ENCODE measurements at places on chromosomes 3 and 15. TPM values are rescaled to one million over a fixed set of nuclear protein-coding genes. Genes with fewer than 3 reads are reported as not detected.

DNA sequence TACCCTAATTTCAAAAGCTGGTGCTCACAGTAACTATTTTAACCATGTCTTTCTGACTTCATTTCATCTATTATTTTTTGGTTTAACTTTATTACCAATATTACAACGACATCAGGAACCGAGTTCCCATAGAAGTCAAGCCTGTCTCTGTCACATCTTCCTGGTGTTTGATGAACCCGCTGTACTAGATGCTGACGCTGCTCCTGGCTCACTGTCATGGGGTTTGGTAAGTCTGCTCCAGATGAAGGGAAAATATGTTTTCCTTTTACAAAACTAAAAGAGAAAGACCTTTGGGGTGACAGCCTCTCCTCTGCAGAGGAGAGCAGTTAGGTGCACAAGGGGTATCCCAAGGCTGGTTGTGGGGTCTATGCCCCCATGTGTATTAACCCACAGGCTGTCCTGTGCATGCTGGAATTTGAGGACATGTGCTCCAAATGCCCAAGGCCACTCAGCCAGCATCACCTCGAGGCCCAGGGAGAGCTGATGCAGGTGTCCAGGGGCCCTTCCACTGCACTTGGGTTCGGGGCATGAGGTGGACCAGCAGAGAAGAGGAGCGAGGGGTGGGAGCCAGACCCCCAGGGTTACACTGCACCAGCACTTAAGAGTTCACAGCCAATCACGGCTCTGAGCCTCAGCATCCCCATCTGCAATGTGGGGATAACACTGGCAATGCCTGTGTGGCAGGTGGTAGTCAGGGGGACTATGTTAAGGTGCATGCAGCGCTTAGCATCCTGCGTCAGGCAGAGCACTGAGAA lies 62.2 kb downstream of the ATP10A start:
- DNase-seq, result no peak

GRM7 gene
- not detected for total RNA-seq

DNA sequence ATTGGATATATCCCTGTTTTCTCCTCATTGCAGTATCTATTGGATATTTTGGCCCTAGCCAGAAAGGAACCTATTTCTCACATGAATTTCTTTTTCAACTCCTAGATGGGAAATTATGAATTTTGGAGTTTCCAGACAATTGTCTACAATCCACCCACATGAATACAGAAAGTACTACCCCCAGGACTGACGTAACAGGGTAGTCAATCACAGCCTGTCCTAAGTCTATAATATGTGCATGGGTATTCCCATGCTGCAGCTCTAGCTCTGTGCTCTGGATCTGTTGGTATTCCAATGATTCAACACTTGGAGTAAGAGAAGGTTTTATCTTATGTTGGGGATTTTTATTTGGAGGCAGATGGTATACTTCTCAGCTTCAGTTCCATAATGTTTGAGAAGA lies 393.1 kb upstream of the ARRDC4 start:
- no peak for DNase-seq

WDR5B gene
- total RNA-seq, result 9.2 TPM

DNA sequence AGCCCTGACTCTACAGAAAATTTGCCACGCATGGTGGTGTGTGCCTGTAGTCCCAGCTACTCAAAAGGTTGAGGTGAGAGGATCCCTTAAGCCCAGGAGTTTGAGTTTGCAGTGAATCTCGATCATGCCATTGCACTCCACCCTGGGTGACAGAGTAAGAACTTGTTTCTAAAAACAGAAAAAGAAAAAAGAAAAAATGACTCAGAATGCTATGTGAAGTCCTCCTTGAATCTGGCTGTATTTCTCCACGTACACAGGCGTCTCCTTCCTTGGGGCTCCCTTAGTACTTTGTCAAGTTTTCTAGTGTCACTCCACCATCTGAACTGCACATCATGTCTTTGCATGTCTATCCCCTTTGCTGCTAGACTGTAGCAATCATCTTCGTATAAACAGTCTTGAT lies 104.4 kb downstream of the LMLN start:
- DNase-seq, result no peak
